Stimulated activated CD4-positive, alpha-beta T cell treated with anti-CD3 and anti-CD28 coated beads, Interleukin-4, amount 100 ng/mL, for 48 hours (primary cell): ENCODE measurements at places on chromosomes 16 and 17.

- no peak for DNase-seq
Measured at GRCh38 chr17:32910769-32911168, 17.2 kb upstream of the TMEM98 start.

- no peak for DNase-seq
Measured at GRCh38 chr17:48545022-48545375, at the start of gene HOXB2. Gene HOXB2, minus strand, starts transcription at chr17:48545109. Its CDS starts 198 bp downstream, at chr17:48544911.

DNA sequence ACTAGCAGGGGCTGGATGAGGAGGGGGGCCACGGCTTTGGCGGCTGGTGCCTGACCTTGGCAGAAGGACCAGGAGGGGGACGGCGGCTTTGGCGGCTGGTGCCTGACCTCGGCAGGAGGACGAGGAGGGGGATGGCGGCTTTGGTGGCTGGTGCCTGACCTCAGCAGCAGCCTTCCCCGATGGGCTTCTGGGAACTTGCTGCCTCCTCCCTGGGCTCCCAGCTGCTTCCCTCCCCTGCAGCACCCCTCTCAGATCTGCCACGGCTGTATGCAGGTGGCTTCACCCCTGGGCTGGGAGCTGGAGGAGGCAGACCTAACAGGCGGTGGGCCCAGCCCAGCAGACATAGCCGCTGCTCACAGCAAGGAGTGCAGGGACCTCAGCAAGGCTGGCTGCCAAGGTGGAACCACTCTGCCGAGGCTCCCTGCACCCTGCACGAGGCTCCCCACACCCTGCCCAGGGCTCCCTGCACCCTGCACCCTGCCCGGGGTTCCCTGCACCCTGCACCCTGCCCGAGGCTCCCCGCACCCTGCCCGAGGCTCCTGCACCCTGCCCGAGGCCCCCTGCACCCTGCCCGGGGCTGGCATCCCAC, 38.4 kb upstream of the CBFA2T3 start:
- no peak for DNase-seq

DNA sequence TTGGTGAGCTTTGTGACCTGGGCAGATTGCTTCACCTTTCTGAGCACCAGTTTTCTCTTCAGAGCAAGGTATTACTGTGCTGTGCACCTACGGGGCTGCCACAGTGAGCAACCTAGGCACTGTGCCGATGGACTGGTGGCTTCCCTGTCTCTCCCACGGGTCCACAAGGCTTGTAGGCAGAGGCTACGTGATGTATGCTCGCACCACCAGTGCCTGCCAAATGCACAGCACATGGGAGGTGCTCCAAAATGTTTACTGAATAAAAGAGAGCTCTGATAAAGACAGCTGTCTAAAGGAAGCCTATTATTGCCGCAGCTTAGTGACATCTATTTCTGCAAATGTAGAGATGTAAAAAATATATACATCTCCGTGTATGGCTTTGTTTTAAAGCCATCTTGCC, 139.2 kb downstream of the CDK5R1 start:
- DNase-seq, result no peak

GRCh38 chr16:78137782-78138616, 38.5 kb downstream of the WWOX start:
- DNase-seq, result no peak

DNA sequence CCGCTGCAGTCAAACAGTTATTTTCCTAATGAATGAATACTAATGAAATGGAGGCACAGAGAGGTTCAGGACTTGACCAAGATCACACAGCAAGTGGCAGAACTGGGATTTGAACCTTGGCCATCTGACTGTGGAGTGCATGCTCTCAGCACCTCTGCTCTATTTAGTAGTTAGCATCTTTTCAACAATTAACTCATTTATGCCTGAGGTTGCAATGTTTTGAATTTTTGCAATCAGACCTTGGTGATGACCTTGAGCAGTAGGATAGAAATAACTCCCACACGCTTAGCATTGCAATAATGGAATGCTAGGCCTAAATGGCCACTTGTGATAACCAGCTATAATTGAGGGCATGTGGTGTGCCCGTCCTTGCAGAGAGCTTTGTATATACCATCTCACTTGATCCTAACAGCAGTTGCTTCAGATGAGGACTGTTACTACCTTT, 31.0 kb downstream of the NAGPA start:
- DNase-seq, result no peak
